NCI-H748 treated with DMSO at 0.1 percent for 48 hours (cell line): ENCODE measurements at places on chromosomes 6 and 20.

GRCh38 chr20:14979453-14979986, 642.1 kb upstream of the FLRT3 start:
- no peak for DNase-seq

DNA sequence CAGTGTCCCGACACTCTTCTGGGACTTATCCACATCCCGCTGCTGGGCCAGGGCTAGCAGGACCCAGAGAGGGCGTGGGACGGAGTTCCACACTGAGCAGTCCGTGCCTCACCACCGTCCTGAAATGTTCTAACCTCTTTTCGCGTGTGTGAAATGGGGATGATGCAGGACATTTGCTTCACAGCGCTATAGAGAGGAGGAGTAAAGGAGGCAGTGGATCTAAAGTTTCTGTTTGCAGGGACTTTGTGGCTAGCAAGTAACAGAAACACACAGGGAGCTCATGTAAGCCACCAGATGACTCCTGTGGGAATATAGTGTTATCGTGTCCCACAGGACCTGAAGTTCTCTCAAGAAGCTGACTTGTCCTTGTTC, 634 bp downstream of the ITPA start:
- no peak for DNase-seq

- no peak for DNase-seq
These were observed 1.3 kb upstream of the UNC5CL start for GRCh38 chr6:41040101-41040939.

GRCh38 chr6:142886431-142887170, 58.4 kb downstream of the HIVEP2 start:
- DNase-seq: no peak

DNA sequence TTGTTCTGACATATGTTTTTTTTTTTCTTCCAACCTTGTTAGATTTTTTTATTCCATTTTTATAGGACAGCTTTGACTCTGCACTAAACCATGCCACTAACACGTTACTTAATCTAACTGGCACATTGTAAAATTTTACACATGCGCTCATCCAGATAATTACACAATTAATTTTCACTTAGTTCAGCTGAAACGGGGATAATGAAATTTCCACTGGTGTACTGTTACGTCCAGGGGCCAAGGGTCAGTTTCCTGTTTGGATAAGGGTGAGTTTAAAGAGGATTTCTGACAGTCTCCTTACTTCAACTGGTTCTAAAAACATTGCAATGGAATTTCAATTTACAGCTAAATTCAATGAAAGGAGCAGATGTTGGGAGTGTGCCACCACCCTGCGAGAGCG, 221.8 kb upstream of the CEP162 start:
- DNase-seq: peak; percentile 44

DNA sequence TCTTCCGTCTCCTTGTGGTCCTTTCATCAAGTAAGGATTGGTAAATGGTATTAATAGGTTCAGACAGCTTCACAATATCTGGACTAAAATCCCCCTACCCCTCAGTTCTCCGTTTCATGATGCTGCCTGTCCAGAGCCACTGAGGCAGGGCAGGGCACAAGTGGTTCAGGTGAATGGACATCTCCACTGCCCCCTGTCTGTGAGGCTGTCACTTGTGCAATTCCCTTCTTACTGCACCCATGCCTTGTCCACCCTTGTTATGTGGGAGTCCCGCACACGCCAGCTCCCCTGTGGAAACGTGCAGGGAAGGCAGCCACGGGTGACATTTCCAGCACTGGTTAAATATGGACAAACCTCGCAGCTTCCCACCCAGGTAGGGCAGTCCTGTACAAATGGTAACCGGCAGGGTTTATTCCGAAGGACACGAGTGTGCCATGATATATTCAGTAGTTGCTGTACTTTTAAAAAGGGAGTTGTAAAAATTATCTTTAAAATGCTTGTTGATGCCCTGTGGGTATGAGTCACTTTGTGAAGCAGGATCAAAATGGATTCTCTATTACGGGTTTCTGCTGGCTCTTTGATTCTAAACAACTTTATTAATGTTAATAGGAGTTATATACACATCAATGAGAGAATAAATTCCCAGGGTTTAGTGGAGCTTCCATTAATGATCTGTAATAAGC, 73.5 kb downstream of the FYN start:
- DNase-seq: no peak

DNA sequence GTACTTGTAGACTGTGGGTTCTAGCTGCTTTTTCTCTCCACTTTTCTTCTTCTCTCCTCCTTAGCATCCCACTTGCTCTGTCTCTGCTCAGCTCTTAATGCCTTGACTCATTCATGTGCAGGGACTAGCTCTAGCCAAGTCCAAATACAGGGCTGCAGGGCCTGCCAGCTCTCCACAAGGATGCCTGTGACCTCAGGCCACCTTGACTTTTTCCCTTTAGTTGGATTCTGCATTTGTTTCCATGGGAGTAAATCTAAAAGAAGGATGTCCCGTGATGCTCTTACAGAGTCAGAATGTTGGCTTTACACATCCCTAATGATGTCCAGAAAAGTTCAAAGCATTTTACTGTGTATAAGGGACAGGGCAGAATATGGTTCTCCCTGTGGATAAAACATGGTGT, 101.8 kb upstream of the PREP start:
- no peak for DNase-seq

DNA sequence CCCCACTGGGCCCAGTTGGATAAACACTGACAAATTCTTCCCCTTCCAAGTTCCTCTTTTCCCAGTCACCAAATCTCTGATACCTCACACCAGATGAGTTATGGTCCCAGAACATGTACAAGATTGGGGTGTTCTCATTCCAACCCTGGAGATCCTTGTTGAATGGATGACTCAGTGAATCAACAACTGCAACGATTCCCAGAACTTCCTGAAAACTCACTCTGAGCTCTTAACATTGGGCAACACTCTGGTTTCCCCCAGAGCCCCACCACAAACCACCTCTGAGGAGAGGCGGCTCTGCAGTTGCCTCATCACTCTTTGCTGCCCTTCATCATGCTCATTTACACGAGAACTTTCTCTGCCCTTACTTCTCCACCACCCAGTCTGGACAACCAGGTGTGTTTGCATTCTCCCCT, 115.2 kb downstream of the MRPL14 start:
- no peak for DNase-seq

- DNase-seq: no peak
These were observed 125.0 kb upstream of the HDGFL1 start for GRCh38 chr6:22444330-22444729.

DNA sequence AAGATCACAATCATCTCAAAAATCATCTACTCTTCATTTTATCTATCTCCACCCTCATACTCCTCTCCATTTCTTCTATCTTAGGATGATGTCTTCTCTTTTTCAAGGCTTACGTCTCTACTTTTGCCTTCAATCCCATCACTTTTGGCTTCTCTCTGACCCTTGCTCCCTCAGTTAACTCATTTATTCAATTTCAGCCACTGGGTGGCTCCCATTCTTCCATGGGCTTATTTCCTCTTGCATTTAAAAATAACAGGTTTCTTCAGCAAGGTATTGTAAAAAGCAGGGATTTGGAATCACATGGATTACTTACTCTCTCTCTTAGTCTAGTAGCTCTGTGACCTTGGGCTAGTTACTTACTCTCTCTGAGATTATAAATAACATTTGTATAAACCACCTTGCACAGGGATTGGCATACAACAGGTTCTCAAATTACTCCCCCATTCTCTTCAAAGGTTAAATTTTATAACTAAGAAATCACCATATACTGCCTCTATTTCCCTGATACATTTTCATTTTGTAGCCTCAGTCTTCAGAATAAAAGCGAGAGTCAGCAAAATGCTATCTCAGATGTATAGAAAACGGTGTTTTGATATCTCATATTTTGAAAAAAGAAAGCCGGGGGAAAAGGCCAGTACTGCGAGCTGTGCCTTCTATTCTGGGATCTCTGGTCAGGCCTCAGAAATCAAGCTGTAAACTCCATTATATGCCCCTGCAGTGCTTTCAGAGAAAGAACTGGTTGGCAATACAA, 5.5 kb downstream of the ZSCAN12 start:
- DNase-seq: no peak

DNA sequence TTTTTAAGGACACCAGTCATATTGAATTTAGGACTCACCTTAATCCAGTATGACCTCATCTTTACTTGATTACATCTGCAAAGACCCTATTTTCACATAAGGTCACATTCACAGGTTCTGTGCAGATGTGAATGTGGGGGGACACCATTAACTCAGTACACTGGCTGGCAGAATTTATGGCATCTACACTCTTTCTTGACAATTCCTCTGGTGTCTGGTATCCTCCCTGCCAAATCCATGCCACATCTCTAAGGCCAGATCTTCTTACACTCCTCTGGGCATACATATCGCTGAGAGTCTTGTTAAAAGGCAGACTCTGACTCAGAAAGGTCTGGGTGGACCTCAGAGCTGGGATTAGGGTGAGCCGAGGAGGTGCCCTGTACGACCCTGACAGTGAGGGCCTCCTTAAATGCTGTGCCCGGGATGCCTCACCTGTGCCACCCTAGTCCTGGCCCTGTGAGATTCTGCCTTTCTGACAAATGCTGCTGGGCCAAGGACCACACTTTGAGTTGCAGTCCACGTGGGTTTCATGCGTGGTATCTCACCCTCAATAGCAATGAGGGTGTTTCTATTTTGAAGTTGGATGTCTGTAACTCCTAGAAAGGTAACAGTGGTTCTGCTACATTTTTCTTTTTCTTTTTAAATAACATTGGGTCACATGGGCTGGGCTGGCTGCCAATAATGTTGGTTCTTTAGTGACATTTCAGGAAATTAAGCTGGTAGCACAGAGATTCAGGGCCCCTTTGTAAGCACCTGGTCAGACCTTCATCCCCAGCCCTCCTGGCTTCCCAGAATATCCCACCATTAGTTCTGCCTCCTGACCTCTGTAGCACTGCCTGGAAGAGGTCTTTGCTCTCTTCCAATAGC, 17.2 kb upstream of the LRRN4 start:
- no peak for DNase-seq

DNA sequence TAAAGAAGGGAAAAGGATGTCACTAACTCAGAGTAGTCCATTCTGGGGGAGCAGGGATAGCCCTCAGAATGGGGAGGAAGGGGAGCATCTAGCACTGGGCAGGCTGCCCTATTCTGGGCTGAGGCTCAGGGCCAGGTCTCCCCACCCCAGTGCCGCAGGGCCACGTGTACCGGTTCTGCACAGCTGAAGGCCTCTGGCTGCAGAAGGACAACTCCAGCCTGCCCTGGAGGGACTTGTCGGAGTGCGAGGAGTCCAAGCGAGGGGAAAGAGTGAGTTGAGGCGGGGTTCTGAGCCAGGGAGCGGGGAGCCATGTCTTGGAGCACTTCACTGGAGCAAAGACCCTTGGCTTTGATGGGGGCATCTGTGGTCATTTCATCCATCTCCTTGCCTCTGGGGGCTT, 17.0 kb downstream of the GLP1R start:
- DNase-seq: no peak

DNA sequence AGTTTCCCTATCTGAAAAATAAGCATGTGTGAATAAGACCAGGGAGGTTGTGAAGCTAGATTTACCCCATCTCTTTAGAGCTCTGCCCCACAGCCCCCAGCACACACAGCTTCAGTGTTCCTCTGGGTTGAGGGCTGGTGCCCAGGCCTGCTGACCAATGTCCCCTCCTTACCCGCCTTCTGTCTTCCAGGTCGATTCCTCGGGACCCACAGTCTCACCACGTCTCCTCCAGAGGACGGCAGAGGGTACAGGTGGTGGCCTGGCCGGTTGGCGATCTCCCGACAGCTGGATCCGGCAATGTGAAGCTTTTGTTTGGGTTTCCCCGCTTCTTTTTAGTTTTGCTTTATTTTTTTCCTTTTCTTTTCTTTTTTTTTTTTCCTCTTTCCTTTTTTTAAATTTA, 42.0 kb downstream of the STK35 start:
- no peak for DNase-seq

DNA sequence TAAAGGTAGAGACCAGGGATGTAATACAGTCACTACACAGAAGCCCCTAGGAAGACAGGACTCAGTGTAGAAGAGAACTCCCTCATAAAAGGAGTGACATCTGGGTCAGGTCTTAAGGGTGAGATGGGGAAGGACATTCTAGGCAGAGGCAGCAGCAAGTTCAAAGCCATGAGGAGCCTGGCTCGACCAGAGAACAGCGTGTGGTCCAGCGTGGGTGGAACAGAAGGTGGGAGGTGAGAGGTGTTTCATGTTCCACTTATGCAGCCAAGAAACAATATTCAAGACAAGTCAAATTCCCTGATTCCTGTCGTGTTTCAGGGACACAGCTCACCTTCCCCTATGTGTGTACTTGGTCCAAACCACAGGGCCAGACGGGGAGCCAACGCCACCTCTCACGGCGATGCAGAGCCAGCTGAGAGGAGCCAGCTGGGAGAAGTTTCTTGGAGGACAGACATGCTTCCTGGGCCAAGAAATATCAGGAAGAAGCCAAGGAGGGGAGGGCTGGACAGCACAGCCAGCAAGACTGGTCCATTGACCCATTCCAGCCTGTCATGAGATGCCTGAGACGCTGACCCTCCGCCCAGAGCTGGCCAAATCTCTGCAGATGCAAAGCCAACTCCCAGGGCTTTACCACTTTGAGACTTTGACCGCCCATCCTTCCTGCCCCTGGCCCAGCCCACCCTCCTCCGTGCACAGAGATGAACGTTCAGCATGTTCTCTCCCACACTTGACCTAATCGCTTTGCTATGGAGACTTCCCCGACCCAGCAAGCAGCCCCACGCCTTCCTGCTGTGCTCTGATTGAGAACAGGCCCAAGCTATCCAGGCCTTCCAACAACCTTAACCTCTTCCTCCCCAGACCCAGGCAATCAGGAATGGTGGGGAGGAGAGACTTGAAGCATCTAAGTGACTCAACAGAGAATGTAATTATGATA, 113.8 kb downstream of the PRND start:
- DNase-seq: no peak

DNA sequence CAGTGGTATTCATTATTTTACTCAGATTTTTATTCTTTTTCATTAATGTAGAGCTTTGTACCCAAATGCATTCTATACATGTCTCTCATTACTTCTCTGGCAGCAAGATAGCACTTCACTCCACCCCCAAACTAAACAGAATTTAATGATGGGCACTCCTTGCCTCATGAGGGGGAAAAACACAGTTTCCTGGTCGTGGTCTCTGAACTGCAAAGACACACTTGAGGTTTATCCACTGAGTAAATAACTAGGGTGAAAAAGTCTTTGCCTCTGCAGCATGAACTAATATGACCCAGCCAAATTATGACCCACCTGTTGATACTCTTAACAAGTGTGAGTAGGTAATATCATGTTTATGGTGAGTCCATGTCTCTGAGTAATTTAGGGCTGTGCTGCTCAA, 785.2 kb upstream of the FLRT3 start:
- no peak for DNase-seq
